ENCODE measurements at places on chromosomes 11 and 22.

DNA sequence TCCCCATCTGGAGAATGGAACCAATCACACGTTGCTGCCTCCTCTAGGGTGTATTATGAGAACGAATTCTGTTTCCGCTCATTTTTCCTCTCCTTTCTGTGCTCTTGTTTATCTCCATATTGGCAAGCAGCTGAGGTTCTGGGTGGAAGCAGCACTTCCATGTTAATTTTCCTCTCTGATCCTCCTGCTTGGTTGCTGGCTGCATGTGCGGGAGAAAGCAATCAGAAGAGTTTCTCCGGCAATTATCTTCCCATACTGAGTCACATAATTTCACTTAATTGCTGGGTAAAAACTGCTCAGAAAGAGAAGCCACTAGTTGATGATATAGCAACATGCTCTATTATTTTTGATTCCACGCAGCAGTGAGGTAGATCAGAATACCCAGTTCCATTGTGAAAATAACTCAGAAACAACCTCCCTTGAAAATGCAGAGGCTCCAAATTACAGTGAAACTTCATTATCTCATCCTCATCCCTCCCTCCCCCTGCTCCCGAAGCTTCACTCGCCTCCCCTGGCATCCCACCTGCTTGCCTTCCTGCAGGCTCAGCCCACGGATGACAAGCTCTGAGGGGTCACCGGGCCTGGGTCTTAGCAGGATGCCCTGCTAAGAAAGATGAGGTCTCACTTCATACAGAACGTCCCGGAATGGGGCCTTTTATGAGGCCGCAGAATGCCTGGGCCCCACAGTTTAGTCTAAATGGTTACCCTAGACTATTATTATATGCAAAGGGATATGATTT lies 20.4 kb downstream of the FXYD6 start:
- no peak for DNase-seq

DNA sequence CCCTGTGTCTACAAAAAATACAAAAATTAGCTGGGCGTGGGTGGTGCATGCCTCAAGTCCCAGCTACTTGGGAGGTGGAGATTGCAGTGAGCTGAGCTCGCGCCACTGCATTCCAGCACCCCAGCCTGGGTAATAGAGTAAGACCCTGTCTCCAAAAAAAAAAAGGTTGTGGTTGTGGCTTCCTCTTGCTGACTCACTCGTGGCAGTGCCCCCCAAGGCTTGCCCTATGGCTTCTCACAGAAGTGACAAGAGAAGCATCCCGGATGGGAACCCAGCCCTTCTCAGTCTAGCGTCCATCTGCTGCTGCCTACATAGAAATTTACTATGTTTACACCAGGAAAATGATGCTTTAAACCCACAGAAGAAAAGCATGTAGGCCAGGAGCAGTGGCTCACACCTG lies 68.5 kb upstream of the PITPNB start:
- no peak for DNase-seq

- DNase-seq: no peak
These were observed 624.5 kb downstream of the TBC1D22A start for GRCh38 chr22:47386812-47387510.

DNA sequence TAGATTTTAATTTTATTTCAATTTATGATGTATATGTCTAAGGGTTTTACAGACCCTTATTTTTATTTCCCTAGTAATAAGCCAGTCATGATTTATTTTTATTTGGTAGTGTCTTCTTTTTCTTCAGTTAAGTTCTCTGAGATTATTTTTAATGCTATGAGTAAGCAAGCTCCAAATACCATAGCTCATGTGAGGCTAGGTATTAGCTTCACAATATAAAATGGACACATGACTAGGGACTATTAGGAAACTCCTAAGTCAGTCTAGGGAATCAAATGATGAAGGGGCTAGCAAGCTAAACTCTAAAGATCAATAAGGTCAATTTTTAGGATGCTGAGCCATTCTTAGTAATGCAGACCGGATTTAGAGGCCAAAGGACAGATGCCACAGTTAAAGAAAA lies 45.9 kb downstream of the CKAP5 start:
- DNase-seq: no peak

- no peak for DNase-seq
These were observed 34.4 kb upstream of the LRRC10B start for GRCh38 chr11:61474013-61474643.

DNA sequence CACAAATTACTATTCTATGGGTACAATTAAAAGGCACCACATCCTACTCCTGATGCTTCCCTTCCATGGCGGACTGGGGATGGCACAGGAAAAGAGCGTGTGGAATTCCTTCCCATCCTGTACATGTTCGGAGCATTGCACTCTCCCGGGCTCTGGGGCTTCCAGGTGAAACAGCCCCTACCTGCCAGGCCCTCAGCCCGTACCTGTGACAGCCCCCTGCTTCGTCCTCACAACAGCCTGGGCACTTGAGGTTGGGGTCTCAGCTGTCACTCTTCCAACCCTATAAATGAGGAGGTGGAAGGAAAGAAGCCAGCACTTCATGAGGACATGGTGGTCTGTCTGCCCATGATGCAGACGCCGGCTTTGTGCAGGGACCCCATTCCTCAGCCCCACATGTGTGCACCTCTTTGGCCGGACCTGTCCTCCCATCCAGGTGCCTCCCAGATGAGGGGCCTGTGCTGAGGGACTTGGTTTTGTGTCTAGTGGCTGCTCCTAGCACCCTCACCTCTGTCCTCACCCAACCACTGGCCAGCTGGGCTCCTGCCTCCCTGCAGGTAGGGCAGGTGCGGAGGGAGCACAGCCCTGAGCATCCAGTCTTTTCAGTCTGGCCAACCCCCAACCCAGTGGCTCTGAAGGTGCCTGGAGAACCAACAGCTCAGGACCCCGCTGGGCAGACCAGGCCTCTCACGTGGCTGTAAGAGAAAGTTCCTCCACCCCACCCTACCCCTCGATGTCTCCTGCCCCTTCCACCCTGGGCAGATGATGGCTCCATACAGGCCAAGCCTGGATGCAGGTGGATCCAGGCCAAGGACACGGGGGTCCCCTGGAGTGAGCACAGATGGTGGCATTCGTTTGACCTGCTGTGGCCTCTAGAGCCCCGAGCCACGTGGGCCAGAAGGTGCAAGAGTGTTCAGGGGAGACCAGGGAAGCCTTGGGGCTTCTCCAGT lies 23.4 kb upstream of the WNT7B start:
- no peak for DNase-seq

- DNase-seq: no peak
These were observed 11.7 kb downstream of the SEC14L3 start for GRCh38 chr22:30460147-30460546.

DNA sequence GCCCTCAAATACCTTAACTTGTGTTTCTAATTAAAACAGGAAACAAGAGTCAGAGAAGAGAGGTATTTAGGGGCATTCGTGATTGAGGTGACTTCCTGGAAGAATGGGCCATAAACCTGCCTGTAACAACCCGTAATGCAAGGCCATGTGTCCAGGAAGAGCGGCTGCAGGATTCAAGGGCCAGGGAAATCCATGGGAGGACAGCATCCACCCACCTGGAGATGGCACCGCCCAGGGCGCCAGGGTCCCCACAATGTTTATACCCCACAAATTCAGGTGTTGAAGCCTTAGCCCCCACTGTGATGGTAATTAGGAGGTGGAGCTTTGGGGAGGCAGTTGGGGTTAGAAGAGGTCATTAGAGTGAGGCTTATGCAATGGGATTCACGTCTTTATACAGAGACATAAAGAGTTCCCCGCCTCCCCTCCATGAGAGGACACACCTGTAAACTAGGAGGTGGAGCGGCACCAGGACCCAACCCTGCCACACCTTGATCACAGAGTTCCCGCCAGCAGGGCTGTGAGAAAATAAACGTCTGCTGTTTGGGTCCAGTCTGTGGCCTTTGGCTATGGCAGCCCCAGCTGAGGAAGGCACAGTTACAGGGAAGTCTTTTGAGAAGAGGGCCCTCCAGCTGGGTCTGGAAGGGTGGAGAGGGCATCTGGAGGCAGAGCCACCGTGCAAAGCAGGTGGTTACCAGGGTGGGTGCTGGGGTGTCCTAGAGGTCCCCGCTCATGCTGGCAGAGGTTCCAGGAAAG lies 1394.3 kb downstream of the TBC1D22A start:
- DNase-seq: no peak

DNA sequence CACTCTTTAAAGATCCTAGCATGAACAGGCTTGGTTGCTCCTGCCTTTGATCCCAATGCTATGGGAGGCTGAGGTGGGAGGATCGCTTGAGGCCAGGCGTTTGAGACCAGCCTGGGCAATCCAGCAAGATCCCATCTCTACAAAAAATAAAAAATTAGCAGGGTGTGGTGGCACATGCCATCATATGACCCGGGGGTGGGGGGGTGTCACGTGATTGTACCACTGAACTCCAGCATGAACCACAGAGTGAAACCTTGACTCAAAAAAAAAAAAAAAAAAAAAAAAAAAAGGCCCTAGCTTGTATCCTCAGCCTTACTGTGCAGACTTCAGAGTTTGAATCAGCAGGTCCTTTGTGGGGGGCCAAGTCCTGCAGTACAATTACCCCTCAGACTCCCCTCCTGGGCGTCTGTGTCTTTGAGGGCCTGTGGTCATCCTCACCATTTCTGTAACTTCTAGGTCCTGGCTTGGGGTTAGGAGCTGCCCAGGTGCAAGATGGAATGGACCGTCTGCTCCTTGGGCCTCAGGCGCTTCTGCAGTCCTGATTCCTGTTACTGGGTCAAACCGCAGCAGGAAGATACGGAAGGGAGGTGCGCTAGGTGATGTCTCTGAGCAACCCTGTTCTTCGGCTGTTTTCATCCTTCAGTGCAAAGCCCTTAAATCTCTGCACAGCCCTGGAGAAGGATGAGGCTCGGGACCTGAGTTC lies 208.1 kb downstream of the CTTN start:
- DNase-seq: no peak

DNA sequence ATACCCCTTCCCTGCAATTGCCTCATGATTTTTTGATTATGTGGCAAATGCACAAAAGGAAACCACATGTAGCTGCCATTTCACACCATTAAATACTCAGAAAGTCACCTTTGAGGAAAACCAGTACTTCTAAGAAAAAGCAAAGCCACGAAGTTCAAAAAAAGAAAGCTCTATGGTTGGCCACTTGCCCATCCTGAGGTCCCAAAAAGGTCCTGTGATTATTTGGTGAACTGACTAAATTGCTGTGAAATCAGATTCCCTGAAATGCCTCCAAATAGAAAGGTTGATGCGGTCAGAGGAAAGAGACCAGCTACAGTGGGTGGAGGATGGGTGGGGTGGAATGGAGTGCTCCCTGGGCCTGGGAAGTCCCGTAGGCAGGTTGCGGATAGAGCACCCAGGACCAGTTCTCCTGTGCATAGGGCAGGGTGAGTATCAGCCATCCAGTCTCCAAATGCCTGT lies 26.9 kb downstream of the MRPL16 start:
- DNase-seq: no peak

DNA sequence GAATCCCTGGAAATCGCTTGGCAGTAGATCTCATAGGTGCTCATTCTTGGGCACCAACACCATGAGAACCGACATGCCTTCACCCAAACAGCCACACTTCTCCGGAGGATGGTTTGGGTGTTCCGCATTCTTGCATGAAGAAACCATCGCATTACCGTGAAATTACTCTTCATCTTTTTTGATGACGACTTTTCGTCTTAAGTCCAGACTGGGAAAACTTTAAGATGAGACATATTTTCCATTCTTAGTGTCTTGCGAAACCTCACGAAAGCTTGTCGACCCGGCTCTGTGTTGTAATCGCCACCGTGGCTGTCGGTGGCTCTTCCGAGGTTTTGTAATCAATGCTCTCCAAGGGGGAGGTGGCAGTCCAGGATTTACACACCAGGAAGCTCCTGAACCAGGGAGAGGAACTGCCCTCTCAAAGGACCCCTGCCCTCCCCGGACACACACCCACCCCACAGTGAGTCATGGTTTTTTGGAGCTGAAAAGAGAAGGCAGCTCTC lies 1.7 kb downstream of the TOM1 start:
- DNase-seq: no peak

DNA sequence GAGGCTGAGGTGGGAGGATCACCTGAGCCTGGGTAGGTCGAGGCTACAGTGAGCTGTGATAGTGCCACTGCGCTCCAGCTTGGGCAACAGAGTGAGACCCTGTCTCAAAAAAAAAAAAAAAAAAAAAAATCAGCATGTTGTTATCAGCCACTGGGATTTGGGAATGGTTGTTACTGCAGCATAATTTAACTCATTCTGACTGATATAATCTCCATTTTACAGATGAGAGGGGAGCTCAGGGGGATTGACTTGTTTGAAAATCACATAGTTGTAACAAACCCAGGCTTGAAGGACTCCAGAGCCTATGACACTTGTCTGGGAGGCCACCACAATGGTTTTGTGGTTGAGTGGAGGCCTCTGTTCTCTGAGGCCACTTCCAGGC lies 3.0 kb upstream of the SEPTIN3 start:
- no peak for DNase-seq

GRCh38 chr11:131954146-131954545 lies 583.7 kb downstream of the NTM start:
- DNase-seq: no peak

DNA sequence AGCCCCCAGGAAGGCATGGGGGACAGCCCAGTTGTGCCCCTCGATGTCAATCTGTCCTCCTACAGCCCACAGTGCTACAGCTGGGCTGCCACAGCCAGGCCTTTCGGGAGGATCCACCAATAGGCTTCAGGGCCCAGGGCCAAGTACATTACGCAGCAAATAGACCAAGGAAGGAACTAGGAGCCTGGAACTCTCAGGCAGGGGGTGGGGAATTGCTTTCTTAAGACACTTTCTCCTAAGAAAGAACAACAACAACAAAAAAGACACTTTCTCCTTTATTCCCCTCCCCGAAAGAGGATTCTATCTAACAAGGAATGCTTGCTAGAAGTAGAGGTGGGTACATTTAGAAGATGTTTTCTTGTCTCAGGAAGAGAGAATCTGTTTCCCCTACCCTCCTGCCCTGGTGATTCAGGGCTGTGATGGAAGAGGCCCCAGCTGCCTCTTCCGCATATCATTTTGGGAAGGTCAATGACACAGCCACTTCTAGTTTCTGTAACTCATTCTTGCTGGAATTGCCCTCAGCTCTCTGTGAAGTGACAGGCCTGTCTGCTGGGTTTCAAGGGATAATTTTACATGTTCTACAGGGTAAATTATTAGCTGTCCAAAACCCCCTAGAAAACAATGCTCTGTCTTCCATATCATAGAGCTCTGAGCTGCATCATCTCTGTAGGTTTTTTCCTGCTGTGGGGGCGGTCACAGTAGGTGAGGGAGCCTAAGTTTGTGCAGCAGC lies 6.0 kb upstream of the MALAT1 start:
- DNase-seq: no peak
